H9 (cell line): ENCODE measurements at places on chromosomes 1 and 21.
A peak's percentile ranks its signal among the peaks of the same experiment; 100 is the strongest.

DNA sequence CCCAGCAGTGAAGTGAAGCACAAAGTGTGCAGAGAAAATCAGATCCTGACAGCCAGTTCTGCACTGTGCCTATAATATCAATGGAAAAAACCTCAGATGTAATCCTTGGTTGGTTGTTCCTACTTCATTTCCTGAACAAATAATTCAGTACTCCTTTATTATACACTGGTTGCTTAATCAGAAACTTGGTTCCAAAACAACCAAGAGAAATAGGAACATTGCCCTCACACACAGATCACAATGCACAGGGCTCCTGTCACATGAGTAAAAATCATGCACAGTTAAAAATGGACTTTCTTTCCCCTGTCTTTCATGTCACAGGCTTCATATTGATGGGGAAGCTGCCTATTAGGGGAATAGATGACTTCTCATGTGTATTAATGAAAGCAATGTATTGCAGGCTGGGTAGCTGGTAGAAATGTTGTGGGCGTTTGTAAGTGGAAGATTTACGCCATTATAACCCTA lies 9.7 kb downstream of the DNASE2B start:
- DNase-seq: no peak

DNA sequence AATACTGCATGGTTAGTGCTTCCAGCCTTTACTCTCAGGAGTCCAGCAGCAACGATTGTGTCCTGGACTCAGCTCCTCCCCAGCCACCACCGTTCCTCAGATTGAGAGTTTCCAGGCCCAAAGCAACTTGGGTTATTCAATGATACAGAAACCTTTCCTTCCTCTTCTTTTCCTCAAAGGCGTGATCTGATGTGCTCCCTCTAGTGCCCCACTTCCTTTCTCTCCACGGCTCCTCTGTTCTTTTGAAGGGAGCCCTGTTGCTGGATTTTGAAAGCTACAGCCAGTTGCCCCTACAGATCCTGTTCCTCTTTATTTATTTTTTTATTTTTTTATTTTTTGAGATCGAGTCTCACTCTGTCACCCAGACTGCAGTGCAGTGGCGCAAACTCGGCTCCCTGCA lies 14.1 kb downstream of the CRP start:
- DNase-seq: no peak

- no peak for DNase-seq
These were observed 339.3 kb upstream of the NR5A2 start for GRCh38 chr1:199688133-199688676.

GRCh38 chr1:149888247-149888998 lies 10.9 kb upstream of the BOLA1 start:
- peak; percentile 89 for DNase-seq

DNA sequence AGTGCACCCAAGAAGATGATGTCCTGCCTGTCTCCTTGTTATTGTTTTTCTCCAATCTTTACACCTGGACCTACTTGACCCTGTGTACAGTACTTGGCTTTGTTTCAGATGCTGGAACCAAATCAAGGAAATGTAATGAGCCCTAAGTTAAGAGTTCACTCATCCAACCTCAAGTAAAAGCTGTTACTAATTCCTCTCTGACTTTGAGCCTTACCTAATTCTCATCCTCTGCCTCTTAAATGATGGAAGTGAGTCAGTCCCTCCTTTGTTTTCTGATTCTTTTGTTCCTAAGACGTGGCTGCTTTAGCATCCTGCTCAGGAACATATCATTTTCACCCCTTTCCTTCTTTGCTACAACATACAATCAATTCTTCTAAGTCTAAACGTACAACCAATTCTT lies 15.3 kb upstream of the PLA2G4A start:
- no peak for DNase-seq

GRCh38 chr1:89903550-89903949 lies 82.7 kb downstream of the LRRC8D start:
- DNase-seq: no peak

DNA sequence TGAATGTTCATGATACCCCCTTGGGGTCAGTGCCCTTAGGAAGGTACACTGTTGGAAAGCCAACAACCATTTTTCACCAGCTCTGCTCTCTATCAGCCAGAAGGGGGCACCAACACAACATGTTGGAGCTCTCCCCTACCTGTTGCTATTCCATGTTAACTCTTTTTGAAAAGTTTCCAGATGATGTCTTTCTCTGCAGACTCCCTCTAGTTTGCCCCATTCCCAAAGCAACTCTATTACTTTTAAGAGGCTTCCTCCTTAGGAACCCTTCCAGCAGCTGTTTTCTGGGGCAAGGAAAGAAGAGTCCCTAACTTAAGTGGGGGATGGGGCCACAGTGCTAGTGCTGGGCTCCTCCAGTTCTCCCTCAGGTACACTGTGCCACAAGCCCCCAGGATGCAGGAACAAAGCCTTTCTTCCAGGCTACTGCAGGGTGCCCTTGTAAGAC lies 22.9 kb upstream of the NDC1 start:
- peak; percentile 64 for DNase-seq

DNA sequence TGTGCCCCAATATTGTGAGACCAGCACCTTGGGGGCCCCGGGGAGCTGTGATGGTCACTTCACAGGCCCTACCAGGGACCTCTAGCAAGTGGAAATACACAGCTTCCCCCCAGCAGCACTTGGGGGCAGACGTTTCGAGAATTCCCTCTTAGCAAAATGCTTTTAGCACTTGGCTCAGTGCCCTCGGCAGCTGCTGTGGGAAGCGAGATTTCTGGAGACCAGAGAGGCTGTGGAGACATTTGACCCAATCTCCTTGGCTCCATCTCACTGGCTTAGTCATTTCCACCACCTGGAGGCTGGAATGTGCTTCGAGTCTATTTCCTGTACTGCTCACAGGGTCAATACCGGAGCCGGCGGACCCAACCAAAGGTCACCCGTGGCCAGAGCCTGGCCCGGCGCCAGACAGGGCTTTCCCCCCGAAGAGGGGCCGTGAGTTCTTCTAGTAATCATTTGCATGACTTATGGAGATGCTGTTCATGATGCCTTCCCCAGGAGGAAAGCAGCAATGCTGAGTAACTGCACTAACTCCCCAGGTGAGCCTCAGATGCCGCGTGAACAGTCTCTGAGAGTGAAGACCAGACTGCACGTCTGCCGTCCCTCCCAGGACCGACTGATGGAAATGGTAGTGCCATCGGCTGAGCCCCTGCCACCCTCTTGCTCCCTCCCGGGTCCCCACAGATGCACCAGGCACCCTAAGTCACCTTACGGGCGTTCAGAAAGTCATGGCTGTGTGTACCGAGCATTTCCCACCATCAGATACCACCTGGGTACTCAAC lies 4.4 kb upstream of the C2CD2 start:
- DNase-seq: no peak

GRCh38 chr1:235516862-235517446 lies 12.7 kb upstream of the B3GALNT2 start:
- DNase-seq: no peak

DNA sequence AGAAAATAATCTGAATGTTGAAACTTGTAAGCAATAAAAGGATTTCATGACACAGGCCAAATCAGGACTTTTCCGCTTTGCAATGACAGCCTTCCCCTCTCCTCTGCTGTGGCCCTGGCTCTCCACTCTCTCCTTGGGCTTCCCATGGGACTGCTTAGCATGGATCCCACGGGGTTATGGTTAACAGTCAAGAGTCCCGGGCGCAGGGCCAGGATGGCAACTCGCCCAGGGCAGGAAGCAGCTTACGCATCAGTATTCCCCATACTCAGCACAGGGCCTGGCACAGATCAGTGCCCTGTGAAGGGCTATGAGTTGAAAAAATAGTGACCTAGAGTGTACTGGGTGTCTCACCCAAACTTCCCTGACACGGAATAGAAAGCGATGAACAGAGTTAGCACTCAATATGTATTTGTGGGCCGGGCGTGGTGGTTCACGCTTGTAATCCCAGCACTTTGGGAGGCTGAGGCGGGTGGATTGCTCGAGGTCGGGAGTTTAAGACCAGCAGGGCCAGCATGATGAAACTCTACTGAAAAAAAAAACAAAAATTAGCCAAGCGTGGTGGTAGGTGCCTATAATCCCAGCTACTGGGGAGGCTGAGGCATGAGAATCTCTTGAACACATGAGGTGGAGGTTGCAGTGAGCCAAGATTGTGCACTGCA lies 29.1 kb upstream of the GRHL3 start:
- DNase-seq: no peak

GRCh38 chr1:65948609-65949229 lies 156.0 kb downstream of the PDE4B start:
- no peak for DNase-seq

- DNase-seq: peak; percentile 29
These were observed 32.4 kb upstream of the CYP4A22 start for GRCh38 chr1:47104816-47105215.

- DNase-seq: no peak
These were observed 32.9 kb downstream of the ADCY10 start for GRCh38 chr1:167881069-167881468.

DNA sequence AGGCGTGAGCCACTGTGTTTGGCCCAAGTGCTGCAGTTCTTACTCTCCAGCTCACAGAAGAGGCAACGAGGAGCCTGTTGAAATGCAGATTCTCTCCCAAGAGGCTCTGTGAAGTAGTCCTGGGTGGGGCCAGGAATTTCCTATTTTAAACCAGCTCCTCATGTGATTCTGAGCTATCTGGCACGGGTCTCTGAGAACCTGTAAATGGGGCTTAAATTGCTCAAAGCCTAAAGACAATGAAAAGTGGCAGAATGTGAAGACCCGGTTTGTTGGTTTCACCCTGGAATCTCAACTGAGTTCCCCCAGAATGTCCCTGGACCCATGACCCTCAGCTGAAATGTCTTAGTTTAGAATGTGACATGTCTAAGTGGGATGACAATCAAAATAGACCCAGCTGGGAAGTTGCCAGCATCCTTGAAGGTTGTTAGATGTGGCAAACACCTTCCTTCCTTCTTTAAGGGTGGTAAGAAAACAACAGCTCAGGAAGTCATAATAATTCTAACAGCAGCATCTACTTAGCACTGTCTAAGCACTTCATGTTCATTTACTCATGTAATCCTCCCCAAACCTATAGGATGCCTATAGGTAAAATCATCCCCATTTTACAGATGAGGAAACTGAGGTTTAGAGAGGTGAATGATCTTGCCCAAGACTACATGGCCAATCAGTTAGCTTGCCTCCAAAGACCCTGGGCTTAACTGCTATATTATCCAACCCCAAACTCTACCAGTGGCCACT lies 20.9 kb upstream of the ATP5PO start:
- no peak for DNase-seq

GRCh38 chr1:234388094-234388493 lies 14.8 kb downstream of the COA6 start:
- DNase-seq: no peak

DNA sequence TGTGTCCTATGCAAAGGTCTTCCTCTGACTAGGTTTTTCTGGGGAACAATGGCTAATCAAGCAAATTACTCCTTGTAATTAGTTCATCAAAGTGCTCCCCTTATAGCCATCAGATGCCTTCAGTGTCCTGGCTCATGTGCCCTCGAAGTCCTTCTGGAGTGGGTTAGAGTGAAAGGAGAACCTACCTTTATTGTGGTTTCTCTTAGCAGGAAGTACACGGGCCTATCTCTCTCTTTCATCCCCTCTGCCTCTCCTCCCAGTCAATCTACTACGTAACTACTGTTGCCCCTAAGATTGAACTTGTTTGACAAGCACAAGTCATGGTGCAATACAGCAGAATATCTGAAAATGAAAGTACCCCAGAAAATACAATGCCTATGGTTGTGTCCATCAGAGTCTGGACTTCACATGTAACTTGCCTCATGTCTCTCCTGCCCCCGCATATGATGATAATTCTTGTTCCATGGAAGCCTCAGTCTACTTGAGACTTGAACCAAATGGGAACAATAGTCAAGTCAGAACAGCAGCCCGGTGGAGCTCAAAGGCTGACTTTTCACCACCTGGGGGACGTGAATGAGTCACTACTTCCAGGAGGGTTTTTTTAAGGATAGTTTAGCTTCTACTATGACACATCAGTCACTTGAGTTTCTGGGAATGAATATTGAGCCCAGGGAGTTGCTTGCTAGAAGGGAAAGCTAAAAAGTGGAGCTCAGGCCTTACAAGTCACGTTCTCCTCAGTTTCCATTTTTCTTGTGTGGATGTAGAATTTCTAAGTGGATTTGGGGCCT lies 243.6 kb downstream of the TNR start:
- DNase-seq: no peak

GRCh38 chr21:26833460-26833939 lies 11.7 kb downstream of the ADAMTS1 start:
- no peak for DNase-seq

- no peak for DNase-seq
These were observed 949.7 kb downstream of the AMY1C start for GRCh38 chr1:104699433-104699832.

- no peak for DNase-seq
These were observed 63.0 kb upstream of the ADARB1 start for GRCh38 chr21:45011426-45011825.

DNA sequence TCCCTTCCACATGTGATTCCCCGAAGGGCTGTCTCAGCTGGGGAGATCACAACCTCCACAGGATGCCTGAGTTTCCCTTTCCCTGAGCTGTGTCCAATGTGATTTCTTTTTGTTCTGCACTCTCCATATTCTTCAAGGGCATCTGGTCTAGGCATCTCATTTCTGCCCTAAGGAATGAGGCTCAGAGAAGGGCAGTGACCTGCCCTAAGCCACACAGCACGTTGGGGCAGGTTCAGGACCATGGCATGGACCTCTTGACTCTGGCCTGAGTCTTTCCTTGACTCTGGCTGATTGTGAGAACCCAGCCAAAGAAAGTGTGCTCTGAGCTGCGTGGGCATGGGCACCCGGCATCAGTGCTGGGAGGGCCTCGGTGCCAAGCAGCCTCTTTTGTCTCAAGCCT lies 590.3 kb downstream of the PTPRU start:
- no peak for DNase-seq
